ENCODE measurements at places on chromosomes 5 and 9.
A peak's percentile ranks its signal among the peaks of the same experiment; 100 is the strongest.

- DNase-seq: no peak
These were observed 101.2 kb downstream of the TTC39B start for GRCh38 chr9:15205632-15206420.

DNA sequence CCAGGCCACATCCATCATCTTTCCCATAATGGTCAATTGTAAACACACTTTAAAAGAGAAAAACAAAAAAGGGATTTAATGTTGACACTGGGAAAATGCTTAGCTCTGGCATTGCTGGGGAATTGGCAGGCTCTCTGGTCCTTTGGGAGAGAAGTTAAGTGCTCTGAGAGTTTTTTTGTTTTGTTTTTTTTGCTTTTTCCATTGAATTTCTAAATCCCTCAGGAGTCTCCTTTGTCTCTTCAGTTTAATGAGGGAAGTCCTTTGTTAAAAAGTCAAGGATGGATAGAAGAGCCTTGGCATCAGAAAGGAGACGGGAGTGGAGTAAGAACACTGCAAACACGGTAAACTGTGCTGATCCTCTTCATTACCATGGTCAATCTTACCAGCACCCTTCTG, 7.1 kb upstream of the HAND1 start:
- no peak for DNase-seq

- DNase-seq: no peak
These were observed 306.8 kb downstream of the TRPM3 start for GRCh38 chr9:70814597-70814996.

GRCh38 chr5:90226433-90227099, 183.0 kb downstream of the CETN3 start:
- no peak for DNase-seq

DNA sequence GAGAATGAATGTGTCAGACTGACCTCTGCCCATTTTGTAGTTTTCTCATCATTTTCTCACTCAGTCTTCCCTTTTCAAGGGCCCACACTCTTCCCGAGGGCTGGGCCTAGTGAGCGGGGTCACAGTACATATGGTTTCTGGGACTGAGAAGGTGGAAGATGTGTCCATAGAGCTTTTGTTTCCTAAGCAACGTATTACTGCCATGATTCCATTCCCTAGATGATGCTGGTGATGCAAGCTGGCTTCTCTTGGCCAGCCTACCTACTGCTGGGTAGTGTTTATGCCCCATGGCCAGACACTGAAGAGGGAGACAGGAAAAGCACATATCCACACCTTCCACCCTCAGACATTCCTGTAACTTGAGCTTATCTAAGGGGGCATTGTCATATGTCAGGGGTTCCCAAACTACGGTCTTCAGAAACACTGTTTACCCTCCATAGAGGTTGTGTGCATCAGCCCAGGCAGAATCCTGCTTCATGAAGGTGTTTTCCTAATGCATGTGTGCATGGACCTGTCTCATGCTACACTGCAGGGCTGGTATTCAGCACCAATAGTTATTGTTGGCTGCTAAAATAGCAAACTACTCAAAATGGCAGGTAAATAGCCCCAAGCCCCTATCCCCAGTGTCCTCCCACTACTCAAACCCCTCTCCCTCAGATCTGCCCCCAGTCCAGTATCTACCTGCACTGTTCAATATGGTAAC, 9.5 kb downstream of the IRF1 start:
- DNase-seq: no peak

- peak; percentile 44 for DNase-seq
These were observed 118.9 kb downstream of the NXNL2 start for GRCh38 chr9:88653911-88654310.

- peak; percentile 81 for DNase-seq
These were observed 140.1 kb upstream of the NR3C1 start for GRCh38 chr5:143543358-143544255.

DNA sequence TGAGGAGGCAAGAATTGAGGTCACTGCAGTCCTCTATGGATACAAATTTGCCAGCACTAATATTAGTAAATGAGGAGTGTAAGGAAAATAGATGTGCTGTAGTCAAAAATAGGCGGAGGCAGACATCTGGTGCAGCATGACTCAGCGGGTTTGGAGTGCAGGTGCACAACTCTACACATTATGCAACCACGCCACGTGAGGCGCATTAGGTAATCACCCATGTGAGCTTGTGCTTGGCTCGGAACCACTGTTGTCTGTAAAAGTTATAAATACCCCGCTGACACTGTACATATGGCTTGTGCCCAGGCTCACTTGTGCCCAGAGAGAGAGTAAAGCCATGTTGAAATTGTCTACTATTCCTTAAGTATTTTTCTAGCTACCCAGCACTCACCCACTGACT, 623.5 kb upstream of the NUDT12 start:
- DNase-seq: no peak

- no peak for DNase-seq
These were observed 12.1 kb downstream of the ZFAND5 start for GRCh38 chr9:72352911-72353388.

GRCh38 chr5:72270037-72270436, 50.0 kb downstream of the MRPS27 start:
- DNase-seq: no peak

- DNase-seq: no peak
These were observed 469.1 kb downstream of the RAB3C start for GRCh38 chr5:59051951-59052350.

DNA sequence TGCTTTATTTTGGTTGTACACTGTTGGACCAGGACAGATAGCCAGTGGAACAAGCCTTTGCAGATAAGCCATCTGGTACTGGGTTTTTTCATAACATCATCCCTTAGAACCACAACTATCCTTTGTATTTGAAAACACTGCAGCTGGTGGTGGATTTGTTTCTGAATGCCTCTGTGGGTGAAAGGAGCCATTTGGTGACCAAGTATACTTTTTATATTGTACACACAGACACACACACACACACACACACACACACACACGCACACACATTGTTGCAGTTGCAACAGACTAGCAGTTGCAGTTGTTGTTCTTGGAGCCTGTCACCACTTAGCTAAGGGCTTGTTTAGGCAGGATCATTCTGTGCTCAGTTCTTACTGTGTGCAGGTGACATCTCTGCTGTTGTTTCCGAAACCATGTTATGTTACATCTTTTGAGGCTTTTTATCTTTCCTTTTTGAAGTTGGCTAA, 22.9 kb upstream of the CAVIN4 start:
- DNase-seq: no peak

Measured in HCEC 1CT (cell line).